Activated CD4-positive, CD25-positive, alpha-beta regulatory T cell treated with anti-CD3 and anti-CD28 coated beads, Interleukin-2, amount 50 U/mL, for 16 hours (primary cell): ENCODE measurements at places on chromosomes 3 and 15.

DNA sequence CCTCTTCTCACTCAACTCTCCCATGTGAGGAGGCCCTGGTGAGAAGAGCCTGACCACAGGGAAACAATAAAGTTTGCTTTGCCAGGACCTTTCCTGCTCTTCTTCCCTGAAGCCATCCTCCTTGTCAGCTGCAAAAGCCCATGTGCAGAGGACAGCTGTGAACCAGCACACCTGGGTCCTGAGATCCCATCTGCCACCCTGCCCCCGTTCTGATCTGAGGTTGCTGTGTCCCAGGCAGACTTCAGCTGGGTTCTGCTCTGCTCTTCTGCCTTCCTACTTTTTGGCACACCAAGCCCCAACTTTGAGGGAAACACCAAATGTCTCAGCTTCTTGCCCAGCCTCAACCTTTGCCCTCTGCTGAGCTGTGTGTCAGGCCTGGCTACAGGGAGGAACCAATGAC is 595.1 kb upstream of the ARPP21 start:
- no peak for DNase-seq

DNA sequence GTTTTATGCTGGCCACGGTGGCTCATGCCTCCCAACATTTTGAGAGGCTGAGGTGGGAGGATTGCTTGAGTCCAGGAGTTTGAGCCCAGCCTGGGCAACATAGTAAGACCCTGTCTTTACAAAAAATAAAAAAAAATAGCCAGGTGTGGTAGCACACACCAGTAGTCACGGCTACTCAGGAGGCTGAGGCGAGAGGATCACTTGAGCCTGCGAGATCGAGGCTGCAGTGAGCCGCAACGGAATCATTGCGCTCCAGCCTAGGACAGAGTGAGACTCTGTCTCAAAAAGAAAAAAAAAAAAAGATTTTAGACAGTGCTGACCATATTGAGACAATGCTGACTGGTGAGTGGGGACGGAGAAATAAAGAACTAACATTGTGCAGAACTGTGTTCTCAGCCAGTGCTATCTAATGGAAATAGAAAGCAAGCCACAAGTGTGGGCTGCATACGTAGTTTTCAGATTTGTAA is 67.2 kb downstream of the ST6GAL1 start:
- DNase-seq, result no peak

DNA sequence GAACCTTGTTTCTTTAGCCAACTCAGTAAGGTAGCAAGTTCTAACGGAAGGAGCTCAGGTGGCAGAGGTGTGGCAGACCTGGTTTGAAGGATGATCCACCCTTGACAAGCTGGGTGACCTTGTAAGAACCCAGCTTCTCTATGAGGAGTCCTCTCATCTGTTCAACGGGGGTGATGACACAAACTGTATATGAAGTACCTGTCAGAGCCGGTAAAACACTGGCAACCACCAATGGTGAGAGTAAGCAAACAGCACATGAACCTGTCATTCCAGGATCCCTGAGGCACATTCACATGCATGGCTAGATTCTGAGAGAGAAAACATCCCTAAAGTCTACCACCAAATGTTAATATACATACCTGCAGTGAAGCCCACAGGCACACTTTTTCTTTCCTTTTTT is 2.4 kb downstream of the SCAP start:
- DNase-seq, result no peak

DNA sequence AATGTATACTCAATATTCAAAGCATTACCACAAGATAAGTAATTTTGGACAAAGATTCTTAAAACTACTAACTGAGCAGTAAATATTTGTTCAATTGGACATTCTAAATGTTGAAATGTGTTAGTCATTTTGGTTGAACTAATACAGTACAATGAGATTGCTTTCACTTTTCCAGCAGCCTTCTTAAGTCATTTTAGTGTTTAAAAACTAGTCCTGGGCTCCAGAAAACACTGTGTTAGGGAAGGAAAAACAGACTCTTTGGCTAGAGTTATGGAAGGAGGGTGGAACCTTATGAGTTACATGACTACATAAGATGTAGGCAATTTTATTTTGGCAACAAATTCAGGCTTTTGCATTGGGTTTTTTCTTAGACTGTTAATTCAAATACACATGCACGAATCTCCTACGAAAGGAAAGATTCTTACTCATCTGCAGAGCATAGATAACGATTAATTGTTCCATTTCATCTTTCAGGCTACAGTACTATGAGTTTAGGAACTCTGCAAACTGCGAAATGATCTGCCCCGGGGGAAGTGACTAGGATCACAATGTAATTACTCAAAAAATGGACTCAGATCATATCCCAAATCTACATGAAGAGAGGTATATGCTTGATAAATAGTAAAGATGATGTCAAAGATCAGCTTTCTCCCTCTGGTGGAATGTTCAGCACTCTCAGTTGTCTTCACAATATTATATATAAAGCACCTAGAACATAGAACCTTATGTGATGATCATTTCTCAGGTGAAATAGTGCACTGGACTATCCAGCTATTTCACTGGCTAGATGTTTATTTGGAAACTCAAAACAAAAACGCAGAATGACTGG is 492.8 kb upstream of the MDFIC2 start:
- DNase-seq, result no peak

DNA sequence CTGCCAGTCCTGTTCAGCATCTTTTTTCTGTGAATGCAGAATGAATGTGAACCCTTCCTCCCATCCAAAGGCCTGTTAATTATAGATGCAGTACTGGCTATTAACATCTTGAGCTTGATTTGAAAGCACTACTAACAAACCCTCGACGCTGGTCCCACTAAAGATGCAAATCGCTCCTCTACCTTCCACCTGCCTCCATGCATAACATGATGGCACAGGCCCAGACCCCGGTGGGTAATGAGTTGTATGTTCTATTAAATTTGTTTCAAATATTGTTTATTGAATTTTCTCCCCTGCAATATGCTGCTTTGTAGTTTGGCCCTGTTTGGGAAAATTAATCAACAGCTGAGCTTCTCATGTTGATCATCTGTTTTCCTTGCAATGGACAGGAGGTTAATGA is 69.3 kb downstream of the RAB11A start:
- no peak for DNase-seq

DNA sequence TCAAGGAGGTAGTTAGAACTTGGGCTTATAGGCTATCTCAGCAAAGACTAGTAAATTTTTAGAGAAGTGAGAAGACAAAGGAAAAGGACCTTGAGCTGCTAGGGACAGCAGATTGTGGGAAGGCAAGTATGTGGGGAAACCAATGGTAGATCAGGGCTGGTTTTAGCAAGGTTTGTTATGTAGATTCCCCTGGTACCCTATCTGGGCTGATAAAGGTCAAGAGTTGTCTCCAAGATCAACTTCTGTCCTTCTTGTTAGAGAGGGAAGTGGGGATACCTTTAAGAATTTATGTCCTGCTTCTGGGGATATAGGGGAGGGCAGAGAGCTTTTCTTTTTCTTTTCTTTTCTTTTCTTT is 28.9 kb downstream of the KAT2B start:
- DNase-seq, result no peak

DNA sequence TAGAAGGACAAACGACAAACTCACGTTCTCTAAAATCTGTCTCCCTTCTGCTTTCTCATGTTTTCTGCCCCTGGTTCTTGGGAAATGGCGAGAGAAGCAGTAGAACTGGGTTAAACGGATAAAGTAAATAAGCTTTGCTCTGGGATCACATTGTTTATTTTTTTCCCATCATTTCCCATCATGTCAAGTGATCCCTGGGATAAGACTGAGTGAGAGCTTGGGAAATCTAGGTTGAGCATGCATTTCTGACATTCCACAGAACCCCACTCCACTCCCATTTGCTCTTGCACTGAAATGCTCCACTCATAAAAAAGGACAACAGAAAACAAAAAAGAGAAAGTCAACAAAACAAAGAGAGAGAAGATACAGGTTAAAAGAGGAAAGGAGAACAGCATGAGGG is 69.1 kb downstream of the SEMA6D start:
- DNase-seq, result no peak

GRCh38 chr3:114504941-114505628 is 211.3 kb downstream of the TIGIT start:
- no peak for DNase-seq

- DNase-seq, result no peak
Observed at GRCh38 chr3:149489060-149489690, 14.7 kb downstream of the TM4SF4 start.

DNA sequence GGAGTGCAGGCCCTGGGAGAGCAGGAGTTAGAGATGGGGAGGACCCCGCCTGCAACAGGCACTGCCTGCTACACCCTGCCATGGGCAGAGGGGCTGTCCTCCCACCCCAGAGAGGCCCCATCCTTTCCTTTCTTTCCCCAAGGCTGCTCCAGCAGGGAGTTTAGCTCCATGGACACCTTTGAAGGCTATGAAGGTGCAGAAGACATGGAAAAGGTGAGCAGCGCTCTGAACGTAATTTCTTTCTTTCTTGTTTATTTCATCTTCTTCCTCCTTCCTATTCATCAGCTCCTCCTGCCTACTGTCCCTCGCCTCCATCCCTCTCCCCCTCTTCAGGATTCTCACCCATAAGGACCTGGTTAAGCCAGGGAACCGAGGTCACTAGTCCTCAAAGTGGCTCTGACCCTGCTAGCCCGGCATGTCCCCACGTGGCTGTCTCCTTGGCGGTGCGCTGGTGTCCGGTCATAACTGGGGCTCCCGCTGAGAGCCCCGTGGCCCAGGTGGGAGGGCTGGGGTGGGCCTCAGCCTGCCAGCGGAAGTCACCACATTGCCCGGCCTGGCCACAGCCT is 16.0 kb upstream of the ADIPOQ start:
- DNase-seq, result no peak

DNA sequence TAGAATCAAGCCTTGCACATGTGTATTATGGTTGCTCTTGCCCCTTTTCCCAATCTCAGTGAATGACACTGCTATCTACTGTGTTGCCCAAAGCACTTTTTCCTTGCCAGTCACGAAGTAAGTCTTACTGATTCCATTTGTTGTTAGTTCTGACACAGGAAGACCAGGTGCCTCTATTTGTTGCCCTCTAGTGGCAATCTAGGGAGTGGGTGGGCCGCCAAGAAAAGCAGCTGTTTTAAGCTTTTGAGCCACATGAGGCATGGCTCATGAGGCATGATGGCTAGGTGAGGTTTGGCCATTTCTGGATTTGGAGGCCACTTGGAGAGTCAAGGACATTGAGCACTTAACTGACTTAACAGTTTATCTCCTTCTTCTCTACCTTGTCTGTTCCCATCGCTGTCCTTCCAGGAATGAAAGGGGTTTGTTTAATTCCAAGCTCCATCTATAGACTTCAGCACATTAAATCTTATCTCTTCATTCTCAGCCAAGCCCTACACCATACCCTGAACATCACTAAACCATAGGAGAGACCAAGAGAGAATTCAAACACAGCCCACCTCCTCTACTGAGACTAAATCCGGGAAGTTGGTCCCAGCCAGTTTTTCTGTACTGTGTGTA is 103.1 kb downstream of the HCN4 start:
- DNase-seq, result peak; percentile 7

GRCh38 chr15:65049418-65049840 is 4.2 kb downstream of the SLC51B start:
- DNase-seq, result peak; percentile 72

GRCh38 chr15:70357453-70357852 is 259.7 kb upstream of the TLE3 start:
- no peak for DNase-seq

GRCh38 chr3:47520756-47521155 is 7.2 kb upstream of the ELP6 start:
- no peak for DNase-seq

DNA sequence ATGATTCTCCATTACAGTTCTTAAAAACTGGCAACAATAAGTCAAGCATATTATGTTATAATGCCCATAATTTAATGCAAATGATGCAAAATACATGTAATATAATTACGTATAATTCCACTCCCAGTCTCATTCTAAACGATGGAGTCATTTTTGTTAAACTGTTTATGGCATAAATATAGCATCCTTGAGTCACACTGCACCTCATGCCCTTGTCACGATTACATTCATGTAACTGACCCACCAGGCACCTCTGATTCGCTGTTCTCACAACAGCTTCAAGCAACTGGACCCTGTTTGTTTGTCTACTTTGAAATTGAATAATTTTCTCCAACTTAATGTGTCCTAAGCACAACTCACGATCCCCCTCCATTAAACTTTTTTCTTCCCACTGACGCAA is 148.0 kb upstream of the LRTM1 start:
- DNase-seq, result no peak

DNA sequence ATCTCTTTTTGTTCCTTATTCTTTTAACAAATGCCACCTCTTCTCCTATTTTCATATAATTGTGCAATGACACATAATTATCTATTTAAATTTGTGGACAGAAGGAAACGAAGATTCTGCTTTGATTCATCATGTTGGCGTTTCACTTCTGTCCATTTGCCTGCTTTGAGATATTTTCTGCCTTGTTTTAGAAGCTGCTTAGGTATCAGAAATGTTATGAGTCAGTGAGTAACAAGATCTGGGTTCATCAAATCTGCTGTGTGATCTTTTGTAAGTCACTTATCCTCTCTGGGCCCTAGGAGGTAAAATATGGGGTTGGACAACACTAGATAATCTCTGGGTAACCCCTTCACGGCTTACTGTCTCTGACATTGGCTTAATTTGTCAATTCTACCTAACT is 7.3 kb upstream of the MINDY4B start:
- no peak for DNase-seq

GRCh38 chr3:72316501-72317279 is 531.6 kb downstream of the SHQ1 start:
- DNase-seq, result no peak

DNA sequence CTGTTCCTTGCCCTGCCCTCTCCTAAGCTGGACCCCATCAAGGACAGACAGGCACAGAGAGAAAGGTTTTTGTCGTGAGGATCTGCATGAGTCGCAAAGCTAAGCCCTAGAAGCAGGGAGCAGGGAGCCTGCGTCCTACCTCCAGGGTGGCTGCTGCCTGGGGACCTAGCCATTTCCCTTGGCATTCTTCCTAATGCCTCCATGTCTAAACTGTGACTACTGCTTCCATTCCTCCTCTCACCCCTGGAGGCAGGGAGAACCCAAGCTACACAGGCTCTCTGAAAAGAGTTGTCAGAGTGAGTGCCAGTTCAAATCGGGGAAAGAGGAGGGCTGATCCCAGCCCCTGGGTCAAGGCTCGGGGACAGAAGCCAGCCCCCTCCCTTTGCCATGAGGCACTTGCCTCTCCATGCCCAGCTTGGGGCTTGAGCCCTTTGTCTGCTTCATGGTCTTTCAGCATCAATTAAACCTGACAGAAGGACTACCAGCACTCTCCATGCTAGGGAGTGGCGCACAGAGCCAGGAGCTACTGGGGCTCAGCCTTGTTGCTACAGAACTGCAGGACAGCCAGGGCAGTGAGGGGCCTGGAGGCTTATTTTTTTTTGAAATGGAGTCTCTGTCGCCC is 2.4 kb downstream of the GCHFR start:
- no peak for DNase-seq

- DNase-seq, result no peak
Observed at GRCh38 chr3:96863129-96863740, 48.8 kb downstream of the EPHA6 start.

DNA sequence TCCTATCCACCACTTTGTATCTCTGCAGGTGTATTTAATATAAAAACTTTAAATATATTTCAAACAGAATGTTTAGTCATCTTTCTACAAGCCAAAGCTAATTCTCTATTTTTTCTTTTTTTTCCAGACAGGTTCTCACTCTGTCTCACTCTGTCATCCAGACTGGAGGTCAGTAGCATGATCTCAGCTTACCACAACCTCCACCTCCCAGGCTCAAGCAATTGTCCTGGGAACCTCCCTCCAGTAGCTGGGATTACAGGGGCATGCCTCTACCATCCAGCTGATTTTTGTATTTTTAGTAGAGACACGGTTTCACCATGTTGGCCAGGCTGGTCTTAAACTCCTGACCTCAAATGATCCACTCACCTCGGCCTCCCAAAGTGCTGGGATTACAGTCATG is 202.6 kb downstream of the VGLL3 start:
- no peak for DNase-seq

- DNase-seq, result no peak
Observed at GRCh38 chr3:7813365-7813764, 688.3 kb upstream of the LMCD1 start.
